ENCODE measurements at places on chromosomes 1 and 21.

DNA sequence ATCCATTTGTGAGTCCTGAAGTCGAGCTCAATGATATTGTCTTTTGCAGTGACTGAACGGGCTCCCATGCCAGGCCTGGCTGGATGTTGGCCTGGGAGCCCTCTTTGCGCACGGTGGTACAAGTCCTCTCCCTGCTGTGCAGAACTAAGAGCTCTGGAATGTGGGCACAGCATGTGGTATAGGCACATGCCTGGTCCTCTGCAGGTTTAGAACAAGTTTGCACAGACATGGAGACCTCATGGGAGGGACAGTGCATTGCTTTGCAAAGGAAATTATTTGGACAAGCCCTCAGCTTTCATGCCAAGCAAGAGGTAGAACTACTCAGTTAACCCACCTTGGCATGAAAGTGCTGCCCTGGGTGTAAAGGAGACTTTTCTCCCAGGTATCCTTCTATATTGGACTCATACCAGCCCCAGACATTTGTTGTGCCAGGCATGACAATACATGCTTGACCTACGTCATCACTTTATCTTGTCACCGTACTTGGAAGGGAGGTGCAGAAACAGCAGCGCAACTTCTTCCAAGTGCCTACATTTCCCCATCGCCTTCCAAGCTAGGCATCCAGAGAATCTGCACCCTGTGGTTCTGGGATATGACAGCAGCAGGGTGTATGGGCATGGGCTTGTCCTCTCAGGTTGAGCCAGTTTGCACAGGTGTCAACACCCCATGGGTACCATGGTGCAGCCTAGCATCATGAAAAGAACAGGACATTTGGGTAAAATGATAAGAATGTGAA, 37.6 kb upstream of the MRPS6 start:
- no peak for DNase-seq

DNA sequence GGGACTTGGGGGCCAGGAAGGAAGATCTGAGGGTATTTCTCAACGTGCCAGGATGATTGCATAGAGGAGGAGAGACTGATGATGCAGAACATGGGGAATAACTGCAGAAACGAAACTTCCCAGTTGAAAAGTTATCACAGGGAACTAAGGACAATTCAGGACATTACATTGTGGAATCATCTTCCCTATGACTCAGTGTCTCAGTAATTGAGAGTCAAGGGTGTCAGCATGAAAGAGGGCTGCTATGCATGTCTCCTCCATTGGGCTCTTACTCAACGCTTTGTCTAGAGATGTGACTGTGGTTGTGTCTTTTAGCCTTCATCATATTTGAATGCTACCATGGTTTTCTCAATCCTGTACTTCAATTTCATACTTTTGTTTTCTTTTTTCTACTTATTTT, 48.9 kb upstream of the PTGFR start:
- DNase-seq, result no peak

GRCh38 chr1:40782371-40782956, 1.1 kb upstream of the KCNQ4 start:
- no peak for DNase-seq

DNA sequence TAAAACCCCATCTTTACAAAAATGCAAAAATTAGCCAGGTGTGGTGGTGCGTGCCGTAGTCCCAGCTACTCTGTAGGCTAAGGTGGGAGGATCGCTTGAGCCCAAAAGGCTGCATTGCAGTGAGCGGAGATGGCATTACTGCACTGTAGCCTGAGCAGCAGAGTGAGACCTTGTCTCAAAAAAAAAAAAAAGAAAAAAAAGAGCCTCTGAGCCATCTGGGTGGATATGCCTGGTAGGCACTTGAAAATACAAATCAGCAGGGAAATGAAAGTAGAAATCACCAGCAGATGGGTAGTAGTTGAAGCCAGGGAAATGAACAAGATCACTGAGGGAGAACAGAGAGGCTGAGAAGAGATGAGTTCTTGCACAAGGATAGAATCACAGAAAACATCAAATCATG, 131.0 kb upstream of the HMCN1 start:
- no peak for DNase-seq

- DNase-seq, result no peak
Observed at GRCh38 chr1:151802372-151802771, 2.8 kb downstream of the LINGO4 start.

DNA sequence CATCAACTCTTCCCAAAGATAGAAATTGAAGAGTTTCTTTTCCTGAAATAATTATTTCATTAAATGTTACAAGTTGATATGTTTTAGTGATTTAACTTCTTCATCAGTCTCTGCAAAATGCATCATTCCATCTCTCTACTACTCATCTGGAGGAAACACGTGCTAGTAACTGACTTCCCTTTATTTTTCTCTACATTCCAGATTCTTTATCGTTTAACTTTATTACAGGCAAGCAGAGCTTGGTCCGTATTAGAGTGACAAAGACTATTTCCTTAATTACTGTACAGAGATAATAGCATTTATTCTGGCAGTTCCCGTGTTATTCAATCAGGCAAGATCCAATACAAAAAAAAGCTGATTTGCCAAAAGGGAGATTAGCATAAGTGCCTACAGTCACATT, 88.6 kb downstream of the TM2D1 start:
- DNase-seq, result no peak

DNA sequence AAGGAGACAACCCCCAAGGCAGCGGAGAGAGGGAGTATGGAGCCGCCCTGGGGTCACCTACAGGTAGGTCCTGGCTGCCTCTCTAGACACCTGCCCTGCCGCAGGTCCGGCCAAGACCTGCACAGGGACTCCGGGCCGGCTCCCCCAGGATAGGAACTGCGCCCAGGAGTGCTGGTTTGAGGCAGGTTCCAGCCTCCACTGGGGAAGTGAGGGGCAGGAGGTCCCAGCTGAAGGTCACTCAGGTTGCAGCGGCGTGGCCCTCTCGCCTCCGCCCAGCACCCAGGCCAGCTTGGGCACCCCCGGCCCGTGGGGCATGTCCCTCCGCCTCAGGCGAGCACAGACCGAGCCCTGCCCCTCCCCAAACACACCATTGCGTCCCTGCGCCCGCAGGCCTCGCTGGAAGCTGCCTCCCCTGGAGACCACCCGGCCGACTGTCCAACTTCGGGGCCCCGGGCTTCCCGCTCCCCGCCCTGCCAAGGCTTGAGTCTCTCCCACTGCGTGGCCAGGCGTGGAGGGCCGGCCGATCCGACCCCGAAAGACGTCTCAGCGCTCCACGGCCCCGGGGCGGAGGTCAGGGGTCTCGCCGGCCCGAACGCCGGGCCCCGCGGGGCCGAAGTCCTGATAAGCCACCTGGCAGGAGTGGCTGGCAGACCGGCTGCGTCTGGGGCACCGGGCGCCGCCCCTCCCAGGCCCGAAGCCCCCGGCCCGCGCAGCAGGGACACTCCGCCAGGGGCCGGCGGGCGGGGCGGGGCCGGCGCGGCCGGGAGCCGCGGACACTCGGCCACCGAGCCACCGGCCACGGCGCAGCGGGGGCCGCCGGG, 1.4 kb upstream of the SKI start:
- peak; percentile 58 for DNase-seq

GRCh38 chr1:3611170-3612019, at the start of gene MEGF6:
MEGF6 (minus strand) TSS chr1:3611508; CDS start chr1:3611268, 240 bp downstream.
- peak; percentile 67 for DNase-seq

- DNase-seq, result no peak
Observed at GRCh38 chr1:100708476-100709062, 11.0 kb upstream of the VCAM1 start.

DNA sequence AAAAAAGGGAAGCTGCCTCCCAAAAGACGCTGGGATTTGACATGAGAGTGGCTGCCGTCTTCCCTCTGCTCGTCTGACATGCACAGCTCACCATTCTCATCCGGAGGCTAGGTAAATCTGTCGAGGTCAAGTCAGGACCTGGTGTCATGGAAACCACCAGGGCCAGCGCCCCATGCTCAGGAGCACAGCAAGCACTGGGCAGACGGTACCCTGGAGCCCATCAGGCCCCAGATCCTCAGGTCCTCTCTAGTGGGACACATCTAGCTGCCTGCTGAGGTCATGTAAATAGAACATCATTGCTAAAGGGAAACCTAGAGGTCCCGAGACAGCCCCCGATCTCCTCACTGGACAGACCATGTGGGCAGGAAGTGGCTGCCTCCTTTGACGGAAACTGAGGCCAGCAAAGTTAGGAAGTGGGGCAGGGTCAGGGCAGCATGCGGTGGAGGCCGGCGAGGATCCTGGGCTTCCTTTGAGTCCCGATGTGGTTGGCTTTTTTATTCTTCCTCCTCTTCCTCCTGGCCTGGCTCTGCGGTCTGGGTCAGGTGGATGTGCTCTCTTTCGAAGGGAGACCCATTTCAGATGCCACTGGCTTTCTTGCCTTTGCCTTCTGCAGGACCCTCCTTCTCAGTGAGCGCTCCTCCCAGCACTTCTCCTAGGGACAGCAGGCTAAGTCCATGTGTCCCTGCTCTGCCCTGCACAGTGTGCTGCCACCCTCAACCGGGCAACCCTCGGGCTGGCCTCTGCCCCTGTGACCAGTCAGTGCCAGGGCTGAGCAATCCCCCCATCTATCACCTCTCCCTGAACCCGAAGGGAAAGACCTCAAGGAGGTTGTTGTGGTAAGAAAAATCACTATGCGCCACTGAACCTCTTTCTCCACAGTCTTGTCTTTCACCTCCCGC, 5.9 kb downstream of the AGT start:
- DNase-seq, result peak; percentile 79

DNA sequence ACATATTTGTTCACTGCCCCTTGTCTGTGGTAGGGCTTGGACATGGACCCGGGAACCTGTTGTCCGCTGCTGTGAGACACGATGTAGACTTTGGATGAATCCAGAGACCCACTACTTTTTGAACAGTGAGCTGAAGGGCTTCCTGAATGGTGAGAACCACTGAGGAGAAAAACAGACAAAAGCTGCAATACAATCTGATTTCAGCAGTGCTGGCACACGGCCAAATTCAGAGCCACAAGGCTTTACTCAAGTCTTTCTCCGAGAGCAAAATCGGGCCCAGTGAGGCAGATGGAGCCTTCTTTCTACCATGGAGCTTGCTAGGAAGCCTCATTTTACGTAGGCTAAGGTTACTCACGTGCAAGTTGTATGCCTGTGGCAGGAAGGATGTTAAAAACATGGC, 197.6 kb downstream of the SIPA1L2 start:
- no peak for DNase-seq

DNA sequence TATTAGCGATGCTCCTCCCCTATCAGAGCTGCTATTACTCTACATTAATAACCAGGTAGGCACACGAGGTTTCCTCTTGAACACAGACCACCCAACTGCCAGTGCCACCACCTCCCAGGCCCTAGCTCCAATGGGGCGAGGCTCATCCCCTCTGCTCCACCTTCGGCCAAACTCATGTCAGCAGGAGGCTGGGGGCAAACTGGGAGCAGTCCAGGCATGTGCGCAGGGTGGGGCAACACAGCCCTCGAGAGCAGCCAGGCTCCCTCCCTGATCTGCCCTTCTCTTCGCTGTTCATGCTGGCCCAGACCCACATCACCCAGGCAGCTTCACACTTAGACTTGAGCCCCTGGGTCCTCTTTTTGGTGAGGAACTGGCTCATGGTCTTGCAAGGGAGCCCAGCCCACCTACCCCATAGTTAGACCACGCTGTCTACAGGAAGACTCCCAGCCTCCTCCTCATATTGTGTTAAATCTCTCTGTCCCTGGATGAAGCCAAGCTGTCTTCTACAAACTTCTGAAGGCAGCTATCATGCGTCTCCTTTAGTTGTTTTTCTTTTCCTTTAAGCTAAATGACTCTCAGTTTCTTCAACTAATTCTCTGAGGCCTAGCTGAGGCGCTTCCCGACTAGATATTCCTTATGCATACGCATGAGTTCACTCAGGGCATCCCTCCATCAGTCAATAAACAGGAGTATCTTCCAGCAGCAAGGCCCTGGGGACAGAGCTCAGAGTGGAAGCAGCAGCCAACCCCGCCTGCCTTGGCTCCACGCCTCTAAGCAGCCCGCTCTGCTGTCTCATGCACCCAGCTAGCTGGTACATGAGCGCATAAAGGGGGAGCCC, 12.0 kb downstream of the TMEM9 start:
- no peak for DNase-seq

GRCh38 chr21:40331172-40331571, 463.9 kb downstream of the PCP4 start:
- DNase-seq, result no peak

DNA sequence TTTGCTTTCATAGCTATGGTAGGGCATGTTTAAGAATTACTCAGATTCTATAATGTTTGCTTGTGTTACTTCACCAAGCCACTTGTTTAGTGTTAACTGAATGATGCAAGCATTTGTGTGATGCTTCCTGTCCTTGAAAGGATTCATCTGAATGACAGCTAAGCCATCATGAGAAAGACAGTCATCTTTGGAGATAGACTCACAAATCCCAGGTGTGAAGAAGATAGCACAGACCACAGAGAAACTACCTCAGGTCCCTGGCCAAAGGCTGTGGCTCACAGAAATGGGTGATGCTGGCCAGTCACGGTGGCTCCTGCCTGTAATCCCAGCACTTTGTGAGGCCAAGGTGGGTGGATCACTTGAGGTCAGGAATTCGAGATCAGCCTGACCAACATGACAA, 321.4 kb downstream of the DPYD start:
- no peak for DNase-seq

GRCh38 chr1:5751833-5752745, 240.1 kb downstream of the NPHP4 start:
- DNase-seq, result no peak

DNA sequence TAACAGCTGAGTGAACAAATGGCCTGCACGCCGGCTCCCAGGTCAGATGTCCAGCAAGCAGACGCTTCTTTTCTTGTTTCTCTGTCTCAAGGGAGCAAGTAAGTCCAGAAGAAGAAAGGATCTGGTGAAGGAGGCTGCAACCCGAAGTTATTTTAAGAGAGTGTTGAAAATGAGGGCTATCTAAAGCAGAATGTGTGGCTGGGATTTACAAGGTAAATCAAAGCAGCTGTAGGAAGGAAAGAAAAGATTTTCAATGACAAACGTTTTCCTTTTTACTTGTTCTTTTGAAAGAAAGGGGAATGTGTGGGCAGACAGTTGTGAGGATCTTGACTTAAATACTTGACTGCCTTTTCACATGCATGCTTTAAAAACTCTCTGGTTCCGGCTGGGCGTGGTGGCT, 311.5 kb downstream of the KIF26B start:
- DNase-seq, result no peak

DNA sequence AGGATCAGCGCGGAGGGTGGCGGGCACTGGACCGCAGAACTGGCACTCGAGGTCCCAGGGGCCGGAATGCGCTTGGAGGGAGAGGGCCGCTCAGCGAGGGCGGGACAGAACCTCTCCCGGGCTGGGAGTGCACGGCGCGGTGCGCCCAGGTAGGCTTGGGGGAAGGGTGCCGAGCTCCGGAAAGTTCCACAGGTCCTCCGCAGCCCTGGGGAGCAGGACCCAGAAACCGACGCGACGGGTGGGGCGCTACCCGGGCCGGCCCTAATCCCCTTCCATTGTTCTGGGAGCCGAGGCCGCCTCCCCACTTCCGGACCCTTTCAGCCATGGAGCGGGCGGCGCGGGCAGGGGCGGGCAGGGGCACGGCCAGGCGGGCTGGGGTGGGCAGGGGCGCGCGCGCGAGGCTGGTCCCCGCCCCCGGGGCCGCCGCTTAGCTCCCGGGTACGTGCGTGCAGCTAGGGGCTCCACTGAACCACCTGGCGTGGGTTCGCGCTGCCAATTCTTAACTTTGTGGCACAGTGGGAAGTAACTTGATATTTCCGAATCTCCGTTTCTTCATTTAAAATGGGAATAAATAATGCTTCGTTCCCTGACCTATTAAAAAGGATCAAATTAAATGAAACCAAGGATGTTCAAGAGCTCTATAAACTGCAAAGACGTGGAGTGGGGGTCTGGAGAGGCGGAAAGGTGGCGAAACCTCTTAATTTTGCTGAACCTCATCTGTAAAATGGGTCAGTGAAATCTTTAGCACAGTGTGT, 20.7 kb downstream of the LGR6 start:
- DNase-seq, result no peak

- DNase-seq, result no peak
Observed at GRCh38 chr1:203554071-203554470, 60.1 kb downstream of the OPTC start.

Data from right lobe of liver (tissue), 6 donors.